ENCODE measurements at places on chromosomes 16 and 17.

- no peak for DNase-seq
Measured at GRCh38 chr17:76519048-76519966, 18.1 kb upstream of the RHBDF2 start.

GRCh38 chr17:80872001-80872500 lies 119.6 kb upstream of the CHMP6 start:
- DNase-seq, result no peak

- no peak for DNase-seq
Measured at GRCh38 chr17:45306094-45306493, 10.7 kb downstream of the MAP3K14 start.

- no peak for DNase-seq
Measured at GRCh38 chr17:40076591-40076990, 13.8 kb downstream of the THRA start.

GRCh38 chr17:68835071-68835470 lies 120.1 kb downstream of the ABCA8 start:
- DNase-seq, result no peak

- DNase-seq, result no peak
Measured at GRCh38 chr17:1402262-1402586, 2.2 kb upstream of the YWHAE start.

DNA sequence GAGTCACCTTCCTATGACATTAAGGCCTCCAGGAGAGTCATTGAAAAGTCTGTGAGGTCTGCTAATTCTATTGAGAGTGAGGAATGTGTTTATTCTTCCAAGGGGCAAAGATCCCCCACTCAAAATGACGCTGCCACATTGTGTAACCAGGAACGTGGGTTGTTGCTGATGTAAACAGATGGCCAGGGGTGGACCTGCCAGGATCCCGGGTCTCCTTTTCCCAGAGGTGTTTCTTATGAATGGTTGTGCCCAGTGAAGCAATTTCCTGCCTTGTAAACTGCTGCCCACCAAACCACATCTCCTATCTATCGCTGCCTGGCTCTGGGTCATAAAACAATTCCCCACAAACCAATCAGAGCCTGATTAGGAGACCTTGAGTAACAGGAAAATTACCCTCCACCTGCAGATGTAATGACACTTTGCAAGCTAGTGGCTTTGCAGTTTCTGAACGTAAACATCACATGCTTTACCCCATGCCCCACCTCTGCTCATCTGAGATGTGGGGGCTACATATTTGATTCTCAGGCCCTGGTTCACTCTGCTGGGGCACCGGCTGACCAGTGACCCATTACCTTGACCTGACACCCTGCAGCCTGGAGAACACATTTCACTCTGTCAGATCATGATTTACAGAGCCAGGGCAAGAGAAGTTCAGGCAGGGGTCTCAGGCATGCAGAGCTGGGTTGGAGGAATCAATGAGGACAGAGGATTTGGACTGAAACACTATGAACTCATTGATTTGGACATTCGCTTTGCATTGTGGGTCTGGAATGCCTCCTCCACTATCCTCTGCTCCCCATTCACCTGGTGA lies 33.1 kb upstream of the DDX52 start:
- DNase-seq, result peak; percentile 27

GRCh38 chr16:49851468-49851787 lies 4.5 kb downstream of the ZNF423 start:
- DNase-seq, result no peak

- no peak for DNase-seq
Measured at GRCh38 chr17:76812968-76813367, 55.2 kb upstream of the MGAT5B start.

- peak; percentile 83 for DNase-seq
Measured at GRCh38 chr17:4565209-4566141, 5.1 kb upstream of the GGT6 start.

GRCh38 chr16:71707199-71707598 lies 17.3 kb downstream of the PHLPP2 start:
- no peak for DNase-seq

GRCh38 chr17:33858121-33858520 lies 397.0 kb upstream of the CCL2 start:
- no peak for DNase-seq

GRCh38 chr17:31467502-31468256 lies 76.2 kb downstream of the RAB11FIP4 start:
- DNase-seq, result no peak

DNA sequence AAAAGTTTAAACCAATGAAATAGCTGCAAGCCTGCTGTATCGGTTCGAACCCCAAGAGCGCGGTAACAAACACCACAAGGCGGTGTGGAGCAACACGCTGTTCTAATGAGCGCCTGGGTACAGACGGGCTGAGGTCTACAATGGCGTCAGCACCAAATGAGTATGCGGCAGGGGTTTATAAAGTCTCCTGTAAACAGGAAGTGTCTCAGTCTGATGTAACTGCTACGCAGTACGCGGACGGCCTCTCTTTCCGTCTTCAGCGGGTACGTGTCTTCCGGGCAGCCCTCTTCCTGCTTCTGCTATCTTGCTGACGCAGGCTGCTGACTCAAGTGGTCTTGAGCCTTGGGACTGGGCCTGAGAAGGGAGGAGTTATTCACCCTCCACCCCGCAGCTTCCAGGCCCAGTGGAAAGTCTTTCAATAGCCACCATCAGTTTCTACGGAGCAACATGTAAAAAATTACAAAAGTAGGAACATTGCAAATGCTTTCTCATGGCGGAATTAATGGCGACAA lies 40.5 kb upstream of the KCNJ2 start:
- DNase-seq, result no peak

GRCh38 chr17:2889256-2889655 lies 93.0 kb downstream of the RAP1GAP2 start:
- DNase-seq, result no peak

DNA sequence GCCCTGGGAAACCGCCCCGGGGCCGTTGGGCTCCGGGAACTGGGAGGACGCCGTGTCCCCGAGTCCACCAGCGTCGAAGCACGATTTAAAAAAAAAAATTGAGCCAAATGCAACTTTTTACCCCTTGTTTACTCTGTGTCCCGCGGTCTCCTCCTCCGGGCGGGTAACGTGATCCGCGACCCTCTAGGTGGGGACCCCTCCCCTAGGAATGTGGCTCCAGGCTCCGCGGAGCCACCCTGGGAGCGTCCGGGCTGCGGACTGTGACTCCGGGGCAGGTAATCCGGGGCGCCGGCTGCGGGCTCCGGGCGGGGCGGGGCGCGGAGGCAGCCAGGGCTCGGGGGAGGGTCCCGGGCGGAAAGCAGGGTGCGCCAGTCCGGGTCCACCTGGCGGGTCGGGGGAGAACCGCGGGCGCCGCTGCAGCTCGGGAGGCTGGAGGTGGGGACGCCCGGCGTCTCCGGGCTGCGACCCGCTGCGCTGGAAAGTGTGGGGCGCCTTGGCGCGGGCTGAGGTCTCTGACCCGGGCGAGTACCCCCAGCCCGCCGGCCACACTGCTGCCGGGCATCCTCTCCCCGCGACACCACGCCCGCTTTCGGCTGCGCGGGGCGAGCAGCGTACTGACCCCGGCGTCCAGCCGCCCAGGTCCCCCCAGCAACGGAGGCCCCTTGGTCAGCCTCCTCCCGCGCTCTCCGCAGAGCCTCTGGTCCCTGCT lies 852 bp upstream of the HELZ start:
- DNase-seq, result no peak

- peak; percentile 74 for DNase-seq
Measured at GRCh38 chr16:28974007-28974436, 556 bp upstream of the SPNS1 start.

GRCh38 chr17:43591779-43592562 lies 45.8 kb upstream of the ETV4 start:
- peak; percentile 94 for DNase-seq

GRCh38 chr17:37830151-37830993 lies 85.5 kb upstream of the HNF1B start:
- DNase-seq, result no peak

- no peak for DNase-seq
Measured at GRCh38 chr16:81275795-81276194, 37.3 kb downstream of the BCO1 start.

GRCh38 chr17:57892146-57892819 lies 42.4 kb upstream of the MRPS23 start:
- DNase-seq, result peak; percentile 92

DNA sequence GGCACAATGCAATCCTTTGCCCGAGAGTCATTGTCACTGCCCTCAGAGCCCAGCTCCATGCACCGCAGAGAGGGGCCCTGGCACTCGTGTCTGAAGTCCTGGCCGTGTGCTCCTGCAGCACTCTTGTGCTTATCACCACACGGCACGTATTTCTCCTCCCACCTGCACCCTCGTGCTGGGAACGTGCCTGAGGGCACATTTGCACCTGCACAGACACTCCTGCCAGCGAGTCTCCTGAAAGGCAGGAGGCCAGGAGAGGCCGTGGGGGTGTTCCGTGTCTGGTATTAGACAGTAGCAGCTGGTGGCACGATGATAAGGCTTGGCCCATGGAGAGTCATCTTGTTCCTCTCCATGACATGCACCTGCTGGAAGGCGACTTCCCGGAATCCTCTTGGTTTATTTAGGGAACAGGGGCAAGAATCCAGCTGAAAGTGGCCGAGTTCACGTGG lies 3.4 kb upstream of the ACSF3 start:
- no peak for DNase-seq

DNA sequence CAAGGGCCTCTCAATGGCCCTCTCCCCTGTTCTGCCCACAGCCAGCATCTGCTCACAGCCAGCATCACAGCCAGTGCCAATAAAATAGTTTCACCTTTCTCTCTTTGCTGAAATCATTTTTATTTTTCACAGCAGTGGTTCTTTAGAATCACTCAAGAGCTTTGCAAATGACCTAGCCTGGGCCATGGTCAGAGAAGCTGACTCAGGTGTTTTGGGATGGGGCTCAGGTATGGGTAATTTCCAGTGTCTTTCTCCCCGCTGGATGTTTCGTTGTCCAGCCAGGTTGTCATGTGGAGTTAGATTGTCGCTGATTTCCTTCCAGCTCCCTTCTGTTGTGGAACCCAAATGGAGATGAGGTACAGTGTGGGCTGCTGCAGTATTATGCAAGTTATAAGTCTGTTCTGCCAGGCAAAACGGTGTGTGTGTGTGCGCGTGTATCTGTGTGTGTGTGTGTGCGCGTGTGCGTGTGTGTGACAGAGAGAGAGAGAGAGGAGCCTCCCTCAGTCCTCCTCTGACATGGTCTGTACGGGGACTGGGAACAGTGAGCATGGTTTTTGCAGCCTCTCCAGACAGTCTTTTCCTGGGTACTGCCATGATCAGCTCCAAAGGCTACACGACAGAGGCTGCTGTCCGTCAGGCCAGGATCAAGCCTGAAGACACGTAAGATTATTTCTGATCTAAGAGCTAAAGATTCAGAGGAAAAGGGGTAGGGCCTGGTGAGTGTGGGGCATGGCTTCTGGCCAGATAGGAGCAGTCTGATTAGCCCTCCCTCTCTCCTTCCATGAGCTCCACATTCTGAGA lies 1.4 kb upstream of the PMP22 start:
- DNase-seq, result no peak

GRCh38 chr17:63917646-63918045 lies 993 bp downstream of the GH1 start:
- no peak for DNase-seq

DNA sequence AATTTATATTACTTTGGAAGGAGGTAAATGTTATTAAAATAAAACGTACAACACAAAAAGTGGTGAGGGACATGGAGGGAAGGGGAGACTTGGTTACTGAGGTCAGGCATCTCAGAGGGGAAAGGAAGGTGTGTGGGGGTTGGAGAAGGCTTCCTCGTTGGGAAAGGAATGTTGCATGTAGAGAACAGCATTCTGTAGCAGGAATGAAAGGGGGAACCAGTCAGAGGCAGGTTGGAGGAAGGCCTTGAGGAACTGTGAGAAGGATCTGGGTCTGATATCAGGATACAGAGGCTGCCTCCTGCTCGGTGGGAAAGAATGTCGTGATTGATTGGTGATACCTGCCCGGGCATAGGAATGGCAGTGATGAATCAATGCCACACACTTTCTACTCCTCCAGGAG lies 103.3 kb upstream of the ZFHX3 start:
- DNase-seq, result no peak

DNA sequence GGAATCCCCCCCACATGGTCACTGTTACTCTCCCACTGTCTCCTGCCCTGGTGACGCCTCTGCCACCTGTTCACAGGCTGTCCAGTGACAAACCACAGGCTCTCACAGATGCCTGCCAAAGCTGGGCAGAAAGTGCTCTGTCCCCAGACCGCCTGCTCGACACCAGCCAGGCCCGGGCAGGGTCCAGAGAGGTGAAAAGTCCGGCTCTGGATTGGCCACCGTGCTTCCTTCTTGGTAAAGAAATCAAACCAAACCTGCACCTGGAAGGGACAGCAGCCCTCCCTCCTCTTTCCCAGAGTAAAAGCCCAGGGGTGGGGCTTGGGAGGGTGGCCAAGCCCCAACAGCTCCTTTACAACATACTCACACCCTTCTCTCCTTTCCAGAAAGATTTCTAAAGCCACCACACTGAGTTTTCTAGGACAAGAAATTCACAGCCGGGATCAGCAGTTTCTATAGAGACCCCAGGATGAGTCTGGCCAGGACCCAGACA lies 6.2 kb downstream of the PCGF2 start:
- DNase-seq, result no peak

DNA sequence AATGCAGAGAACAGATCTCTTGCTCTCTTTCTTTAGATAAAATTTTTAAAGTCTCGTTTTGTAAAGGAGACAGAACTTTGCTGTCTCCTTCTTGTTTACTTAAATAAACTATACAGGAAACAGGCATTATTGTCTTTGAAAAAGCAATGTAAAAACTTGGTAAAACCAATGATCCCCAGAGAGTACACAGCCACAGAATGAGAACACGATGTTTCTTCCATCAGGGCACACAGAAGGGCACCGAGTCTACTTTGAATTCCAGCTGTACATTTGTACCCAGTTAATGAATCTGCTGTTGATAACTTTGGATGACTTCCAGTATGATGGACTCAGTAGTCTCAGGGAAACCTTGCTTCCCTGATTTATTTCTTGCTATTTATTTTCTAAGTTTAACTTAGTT lies 8.1 kb upstream of the TMEM100 start:
- DNase-seq, result no peak

DNA sequence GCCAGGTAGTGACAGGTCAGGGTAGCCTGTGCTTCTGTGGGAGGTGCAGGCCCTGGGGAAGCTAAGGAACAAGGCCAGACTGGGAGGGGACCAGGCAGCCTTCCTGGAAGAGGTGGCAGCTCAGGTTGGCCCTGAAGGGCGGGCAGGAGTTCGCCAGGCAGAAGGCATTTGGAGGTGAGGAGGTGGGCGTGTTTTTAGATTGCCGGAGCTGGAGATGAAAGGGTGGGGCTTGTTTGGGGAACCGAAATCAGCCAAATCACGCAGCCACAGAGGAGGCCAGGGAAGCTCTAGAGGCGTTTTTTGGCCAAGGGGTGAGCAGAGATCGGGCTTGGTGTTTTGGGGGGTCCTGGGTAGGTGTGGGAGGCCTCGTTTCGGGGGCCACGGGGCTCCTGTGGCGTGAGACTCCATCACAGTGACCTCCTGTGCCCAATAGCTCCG lies 7.6 kb downstream of the ADCY7 start:
- no peak for DNase-seq

Data from fibroblast of pulmonary artery (primary cell).